Stimulated activated CD4-positive, alpha-beta T cell treated with anti-CD3 and anti-CD28 coated beads, Interleukin-1b, Interleukin-23, amount 100 ng/mL, for 24 hours (primary cell): ENCODE measurements at places on chromosomes 5 and 9.

GRCh38 chr5:56671571-56671970 is 143.8 kb upstream of the MAP3K1 start:
- no peak for DNase-seq

DNA sequence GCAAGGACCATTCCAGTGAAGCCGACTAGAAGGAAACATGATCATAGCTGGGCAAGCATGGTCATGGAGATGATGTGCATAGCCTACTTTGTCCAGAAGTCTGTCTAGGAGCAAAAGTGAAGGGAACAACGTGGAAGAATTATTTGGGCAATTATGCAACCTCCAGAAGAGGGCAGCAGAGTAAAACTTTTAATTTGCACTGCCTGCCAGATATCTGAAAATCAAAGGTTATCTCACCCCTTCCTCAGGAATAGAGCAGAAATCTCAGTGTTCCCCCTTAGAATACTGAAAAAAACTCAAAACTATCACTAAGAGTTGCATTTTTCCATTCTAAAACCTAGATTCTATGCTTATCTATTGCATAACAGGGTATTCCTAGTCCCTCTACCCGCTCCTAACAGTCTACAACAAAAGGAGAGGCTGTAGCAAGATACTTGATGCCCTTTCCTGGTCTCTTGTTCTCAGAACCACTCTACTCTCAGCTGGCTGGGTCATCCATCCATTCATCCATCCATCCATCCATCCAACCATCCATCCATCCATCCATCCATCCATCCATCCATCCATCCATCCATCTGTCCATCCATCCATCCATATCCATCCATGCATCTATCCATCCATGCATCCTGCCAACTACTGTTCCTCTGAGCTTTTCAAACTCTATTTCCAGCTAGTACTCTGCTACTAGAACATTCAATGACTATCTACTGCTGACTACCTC is 8.4 kb upstream of the SETD9 start:
- no peak for DNase-seq

DNA sequence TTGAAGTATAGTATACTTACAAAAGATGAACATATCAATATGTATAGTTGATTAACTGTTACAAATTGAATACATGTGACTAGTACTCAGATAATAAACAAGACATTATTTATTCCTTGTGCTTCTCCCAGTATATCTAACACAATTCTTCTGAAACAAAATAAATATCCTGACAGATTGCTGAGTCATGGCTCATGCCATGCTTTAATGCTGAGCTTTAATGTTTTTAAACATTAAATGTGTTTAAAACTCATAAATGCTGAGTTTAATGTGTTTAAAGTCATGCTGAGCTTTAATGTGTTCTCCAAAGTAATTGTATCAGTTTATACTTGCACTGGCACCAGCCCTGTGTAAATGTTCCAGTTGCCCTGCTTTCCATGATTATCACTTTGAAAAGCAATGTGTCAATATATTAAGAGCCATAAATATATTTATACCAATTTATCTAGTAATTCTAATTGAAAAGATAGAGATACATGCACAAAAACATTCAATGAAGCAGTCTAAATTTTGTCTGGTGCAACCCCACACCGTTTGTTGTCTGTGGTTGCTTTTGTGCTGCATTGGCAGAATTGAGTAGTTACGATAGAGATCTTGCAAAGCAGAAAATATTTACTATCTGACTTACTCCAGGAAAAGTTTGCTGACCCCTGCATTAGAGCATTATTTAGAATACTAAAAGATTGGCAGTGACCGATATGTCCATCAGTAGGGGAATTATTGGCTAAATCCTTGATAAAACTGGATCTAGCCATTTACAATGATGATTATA is 15.7 kb downstream of the KIAA1958 start:
- DNase-seq: no peak

DNA sequence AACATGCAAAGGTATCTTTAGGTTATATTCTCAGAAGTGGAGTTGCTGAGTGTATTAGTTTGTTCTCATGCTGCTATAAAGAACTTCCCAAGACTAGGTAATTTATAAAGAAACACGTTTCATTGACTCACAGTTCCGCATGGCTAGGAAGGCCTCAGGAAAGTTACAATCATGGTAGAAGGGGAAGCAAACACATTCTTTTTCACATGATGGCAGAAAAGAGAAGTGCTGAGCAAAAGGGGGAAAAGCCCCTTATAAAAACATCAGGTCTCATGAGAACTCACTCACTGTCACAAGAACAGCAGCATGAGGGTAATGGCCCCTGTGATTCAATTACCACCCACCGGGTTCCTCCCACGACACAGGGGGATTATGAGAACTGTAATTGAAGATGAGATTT is 163.6 kb upstream of the PRLR start:
- no peak for DNase-seq

- DNase-seq: no peak
Observed at GRCh38 chr5:65506961-65507360, 25.2 kb upstream of the ADAMTS6 start.

DNA sequence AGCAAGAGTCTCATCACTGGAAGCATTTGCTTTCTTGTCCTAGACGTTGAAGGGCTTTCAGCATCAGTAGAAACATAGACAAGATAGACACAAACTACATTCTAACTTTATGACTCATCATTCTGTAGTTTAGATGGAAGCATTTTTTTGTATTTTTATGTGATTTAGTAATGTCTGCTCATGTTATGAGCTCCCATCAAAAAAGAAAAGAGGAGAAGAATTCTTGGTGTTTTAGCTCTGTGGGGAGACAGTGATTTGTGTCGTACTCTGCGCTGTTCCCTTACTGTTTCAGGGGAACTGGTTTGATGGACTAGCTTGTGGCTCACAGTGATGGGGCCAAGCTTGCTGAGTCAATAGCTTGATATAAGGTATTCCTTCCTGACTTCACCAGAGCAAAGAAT is 159.2 kb upstream of the WWC1 start:
- DNase-seq: no peak

- DNase-seq: no peak
Observed at GRCh38 chr5:138568061-138568824, 7.0 kb downstream of the HSPA9 start.

DNA sequence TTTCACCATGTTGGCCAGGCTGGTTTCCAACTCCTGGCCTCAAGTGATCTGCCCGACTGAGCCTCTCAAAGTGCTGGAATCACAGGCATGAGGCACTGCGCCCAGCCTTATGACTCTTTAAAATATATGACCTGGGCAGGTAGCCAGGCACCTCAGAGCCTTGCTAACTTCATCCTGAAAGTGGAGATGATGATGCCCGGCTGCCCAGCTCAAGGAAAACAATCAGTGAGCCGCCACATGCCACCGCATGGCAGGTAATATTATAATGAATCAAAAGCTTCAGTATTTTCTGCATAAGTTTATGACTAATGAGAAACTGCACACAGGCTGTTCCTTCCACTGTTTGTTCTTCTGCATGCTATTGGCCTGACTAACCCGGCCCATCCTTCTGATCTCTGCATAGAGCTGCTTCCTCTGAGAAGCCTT is 30.4 kb upstream of the DMRT1 start:
- no peak for DNase-seq

- no peak for DNase-seq
Observed at GRCh38 chr9:34430843-34431437, 27.4 kb downstream of the FAM219A start.

DNA sequence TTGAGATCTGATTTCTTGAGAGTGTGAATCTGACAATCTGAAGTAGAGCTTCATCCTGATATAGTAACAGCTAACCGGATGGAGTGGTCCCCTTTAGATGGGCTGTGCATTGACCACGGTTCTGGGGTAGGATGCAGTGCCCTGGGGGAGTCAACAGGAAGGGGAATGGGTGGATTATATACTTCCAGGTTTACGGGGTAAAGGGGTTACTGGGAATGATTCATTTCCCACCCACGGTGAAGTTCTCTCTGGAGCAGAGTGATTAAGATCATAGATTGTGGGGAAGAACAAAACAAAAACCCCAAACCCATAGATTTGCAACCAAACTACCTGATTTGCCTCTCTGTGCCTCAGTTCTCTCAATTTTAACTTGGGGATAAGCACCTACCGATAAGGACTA is 1.5 kb upstream of the B4GALT7 start:
- DNase-seq: no peak

GRCh38 chr5:172800088-172800551 is 29.1 kb upstream of the DUSP1 start:
- no peak for DNase-seq
